ENCODE measurements at places on chromosomes 7 and 10.

DNA sequence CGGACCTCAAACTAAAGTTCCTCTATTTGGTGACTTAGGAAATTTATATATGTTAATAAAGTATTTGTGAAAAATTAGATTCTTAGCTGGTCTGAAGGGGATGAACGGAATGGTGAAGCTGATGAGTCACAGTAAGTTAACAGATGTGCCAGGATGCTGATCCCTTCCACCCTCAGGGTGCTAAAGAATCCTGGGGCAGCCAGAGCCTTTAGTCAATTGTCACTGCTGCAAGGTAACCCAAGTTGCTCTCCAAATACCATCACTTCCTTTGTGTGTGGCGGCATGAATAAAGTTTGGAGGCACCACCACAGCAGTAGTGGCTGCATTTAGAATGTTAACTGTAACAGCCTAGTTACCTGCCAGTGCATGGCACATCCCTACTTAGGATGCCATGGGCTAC, 222.6 kb upstream of the PPP1R3A start:
- DNase-seq: no peak

- no peak for DNase-seq
Observed at GRCh38 chr10:44982114-44982460, 3.5 kb upstream of the DEPP1 start.

GRCh38 chr7:115478426-115478825, 552.1 kb downstream of the TFEC start:
- no peak for DNase-seq

DNA sequence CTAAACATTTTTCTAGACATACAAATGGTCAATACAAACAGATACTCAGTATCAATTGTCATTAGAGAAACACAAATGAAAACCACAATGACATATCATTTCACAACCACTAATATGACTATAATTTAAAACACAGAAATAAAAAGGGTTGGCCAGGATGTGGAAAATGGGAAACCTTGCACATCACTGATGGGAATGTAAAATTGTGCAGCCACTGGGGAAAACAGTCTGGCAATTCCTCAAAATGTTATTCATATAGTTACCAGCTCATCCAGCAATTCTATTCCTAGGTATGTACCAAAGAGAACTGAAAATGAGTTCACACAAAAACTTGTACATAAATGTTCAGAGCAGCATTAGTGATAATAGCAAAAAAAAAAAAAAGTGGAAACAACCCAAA, 106.1 kb upstream of the LRRTM3 start:
- no peak for DNase-seq

DNA sequence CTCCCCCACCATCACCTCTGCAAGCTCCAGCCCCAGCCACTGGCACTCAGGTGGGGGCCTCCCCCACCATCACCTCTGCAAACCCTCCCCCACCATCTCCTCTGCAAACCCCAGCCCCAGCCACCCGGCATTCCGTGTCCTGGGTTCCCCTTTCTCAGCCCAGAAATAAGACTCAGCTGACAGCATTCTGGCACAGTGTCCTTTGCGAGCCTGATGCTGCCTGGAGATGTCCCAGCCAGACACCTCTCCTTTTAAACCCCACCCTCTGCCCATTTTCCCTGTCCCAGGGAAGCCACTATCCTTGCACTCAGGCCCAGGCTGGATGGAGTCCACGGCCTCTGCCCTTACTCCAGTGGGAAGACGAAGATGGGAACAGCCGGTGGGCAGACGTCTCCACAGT, 49.8 kb downstream of the ELFN1 start:
- DNase-seq: no peak

- DNase-seq: no peak
Observed at GRCh38 chr10:114682532-114682931, 24.5 kb upstream of the ABLIM1 start.

DNA sequence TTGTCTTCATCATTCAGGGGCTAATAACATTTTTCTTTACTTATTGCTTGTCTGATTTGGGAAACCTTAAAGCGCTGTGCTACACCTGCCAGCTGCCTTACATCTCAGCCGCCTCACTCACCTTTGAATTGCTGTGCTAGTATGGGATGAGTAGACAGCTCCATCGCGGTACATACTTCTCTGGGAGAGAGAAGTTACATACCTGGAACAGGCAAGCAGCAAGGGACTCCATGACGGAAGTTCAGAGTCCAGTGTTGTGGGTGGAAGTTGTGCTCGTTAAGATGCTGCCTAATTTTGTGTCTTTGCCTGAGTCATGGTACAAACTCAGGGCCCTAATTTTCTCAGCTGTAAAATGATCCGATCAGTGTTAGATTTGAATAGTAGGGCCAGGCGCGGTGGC, 1.9 kb downstream of the NUB1 start:
- DNase-seq: no peak

GRCh38 chr7:106614751-106615150, 46.2 kb downstream of the CCDC71L start:
- no peak for DNase-seq

- no peak for DNase-seq
Observed at GRCh38 chr7:128919241-128919640, 8.7 kb upstream of the KCP start.

- DNase-seq: no peak
Observed at GRCh38 chr7:101618207-101618839, 10.8 kb downstream of the MYL10 start.

DNA sequence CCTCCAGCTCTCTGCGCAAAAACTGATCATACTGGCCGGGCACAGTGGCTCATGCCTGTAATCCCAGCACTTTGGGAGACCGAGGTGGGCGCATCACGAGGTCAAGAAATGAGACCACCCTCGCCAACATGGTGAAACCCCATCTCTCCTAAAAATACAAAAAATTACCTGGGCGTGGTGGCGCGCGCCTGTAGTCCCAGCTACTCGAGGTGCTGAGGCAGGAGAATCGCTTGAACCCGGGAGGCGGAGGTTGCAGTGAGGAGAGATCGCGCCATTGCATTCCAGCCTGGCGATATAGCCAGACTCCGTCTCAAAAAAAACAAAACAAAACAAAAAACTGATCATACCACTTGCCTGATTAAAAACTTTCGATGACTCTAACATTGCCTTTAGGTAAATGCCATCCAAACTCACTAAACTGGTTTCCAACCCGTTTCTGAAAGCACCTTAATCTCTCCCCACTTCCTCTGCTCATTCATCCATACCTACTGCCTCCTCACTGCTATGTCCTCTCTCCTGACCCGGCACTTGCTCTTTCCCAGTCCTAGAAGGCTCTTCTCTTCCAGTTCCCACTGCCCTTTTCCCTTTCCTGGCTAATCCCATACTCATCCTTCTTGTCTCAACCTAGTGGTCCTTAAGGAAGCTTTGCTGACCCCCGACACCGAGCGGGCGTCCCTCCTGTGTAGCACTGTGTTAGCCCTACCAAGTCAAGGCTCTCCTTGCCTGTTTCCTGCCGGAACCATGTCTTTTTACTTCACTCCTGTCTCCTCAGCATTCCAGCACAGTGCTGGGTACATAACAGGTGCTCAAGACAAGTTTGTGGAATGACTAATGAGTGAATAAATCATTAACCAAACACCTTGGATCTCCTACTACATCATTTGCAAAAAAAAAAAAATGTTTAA, 686 bp upstream of the MIOS start:
- DNase-seq: no peak

GRCh38 chr7:50849991-50850390, 67.3 kb upstream of the GRB10 start:
- DNase-seq: no peak

DNA sequence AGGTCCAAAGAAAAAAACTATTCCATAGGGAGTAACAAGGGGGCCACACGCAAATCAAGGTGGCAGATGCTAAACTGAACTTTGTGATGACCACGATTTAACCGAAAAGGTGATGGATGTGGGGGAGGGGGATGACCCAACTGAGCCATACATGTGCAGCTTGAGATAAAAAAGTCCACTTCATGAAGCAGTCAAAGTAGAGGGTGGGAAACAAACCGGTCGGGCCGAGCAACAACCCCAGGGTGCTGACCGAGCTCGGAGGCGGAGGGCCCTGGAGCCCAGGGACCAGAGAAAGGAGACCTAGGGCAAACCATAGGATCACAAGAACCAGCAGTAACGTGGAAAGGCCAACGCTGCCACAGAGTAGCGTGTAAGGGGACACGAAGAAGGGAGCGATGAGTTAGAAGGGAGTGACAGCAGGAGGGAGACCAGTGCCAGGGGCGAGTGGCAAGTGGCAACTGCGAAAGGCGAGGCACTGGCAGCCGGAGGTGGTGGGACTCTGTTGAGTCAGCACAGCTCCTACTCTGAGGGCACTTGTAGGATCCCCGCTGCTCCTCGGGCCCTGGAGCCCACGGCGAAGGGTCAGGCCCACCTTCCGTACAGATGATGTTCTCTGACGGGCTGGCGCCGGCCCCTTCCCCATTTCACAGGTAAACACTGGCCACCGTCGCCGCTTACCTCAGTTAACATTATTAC, 540 bp downstream of the SNX13 start:
- DNase-seq: peak; percentile 26

- no peak for DNase-seq
Observed at GRCh38 chr10:25046641-25047040, 30.2 kb downstream of the THNSL1 start.

DNA sequence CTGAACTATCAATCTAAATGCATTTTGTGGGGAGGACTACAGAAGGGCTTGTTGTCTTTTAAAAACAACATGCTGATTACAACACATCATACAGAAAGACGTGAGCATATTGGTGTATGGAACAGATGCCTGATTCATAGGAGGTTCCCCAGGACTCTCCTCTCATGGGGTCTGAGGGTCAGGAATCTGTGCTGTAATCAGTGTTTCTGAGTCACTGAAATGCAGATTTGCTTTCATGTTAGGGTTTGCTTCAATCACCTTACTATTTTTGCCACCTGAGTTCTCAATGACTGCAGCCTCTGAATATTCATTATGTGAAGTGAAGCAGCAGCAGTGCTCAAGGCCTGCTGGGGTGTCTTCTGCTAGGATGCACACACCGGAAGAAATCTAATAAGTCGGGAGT, 550 bp upstream of the ANK3 start:
- no peak for DNase-seq

DNA sequence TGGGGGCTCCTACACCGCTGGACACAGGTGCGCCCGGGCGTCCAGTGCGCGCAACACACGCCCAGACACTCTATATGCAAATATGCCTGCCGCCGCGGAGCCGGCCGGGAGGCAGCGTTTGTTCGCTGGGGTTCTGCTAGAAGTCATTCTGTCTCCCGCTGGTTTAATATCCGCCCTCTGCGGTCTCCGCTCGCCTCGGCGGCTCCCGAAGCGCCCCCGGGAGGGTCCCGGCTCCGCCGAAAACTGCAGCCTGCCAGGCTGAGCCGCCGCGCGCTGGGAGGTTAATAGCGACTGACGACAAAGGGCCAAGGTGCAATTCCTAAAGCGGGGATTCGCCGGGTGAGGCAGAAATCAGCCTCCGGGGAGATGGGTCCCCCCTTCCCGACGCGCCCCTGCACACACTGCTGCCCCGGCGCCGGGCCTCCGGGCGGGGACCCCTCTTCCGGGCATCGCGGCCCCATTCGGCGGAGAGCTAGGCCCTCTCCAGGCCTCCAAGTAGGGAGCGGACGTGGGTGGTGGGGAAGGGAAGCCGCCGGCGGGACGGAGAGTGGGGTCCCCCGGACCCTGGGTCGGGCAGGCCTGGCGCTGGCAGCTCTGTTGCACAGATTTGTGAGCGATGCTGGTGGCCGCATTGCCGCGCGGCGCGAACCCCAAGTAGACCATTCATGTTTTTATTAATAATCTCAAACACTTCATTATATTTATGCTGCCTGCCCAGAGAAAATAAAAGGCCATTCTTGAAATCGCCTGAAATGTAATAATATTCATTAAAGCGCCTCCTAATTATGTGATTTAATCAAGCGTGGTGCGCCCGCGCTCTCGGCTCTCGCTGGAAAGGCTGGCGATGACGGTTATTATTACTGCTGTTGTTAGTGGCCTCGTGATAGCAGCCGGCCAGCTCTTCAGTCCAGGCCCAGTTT, 9.1 kb downstream of the EN2 start:
- no peak for DNase-seq

GRCh38 chr10:111148025-111148424, 71.2 kb downstream of the ADRA2A start:
- no peak for DNase-seq

DNA sequence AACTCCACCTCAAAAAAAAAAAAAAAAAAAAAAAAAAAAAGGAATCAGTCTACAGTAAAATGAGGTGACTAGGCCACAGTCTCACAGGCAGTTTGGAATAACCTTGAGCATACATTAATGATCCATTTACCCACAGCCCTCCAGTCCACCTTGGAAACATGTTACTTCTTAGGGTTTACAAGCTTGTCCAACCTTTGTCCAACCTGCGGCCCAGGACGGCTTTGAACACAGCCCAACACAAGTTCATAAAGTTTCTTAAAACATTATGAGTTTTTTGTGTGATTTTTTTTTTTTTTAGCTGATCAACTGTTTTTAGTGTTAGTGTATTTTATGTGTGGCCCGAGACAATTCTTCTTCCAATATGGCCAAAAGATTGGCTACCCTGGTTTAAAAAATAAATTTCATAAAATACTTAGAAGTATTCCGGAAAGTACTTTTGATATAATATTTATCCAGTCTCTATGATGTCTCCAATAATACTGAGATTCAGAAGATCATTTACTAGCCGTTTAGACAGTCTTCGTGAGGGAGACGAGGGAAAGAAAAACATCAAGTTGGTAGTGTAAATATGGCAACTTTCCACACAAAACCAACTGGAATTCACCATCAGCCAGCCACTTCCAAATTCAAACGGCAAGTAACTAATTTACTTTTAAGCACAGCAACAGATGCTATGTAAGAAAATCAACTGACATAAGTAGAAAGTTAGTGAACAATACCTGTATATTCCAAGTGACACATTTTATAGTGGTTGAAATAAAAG, 9.9 kb downstream of the BAZ1B start:
- no peak for DNase-seq

- no peak for DNase-seq
Observed at GRCh38 chr10:114718374-114718773, 60.3 kb upstream of the ABLIM1 start.

DNA sequence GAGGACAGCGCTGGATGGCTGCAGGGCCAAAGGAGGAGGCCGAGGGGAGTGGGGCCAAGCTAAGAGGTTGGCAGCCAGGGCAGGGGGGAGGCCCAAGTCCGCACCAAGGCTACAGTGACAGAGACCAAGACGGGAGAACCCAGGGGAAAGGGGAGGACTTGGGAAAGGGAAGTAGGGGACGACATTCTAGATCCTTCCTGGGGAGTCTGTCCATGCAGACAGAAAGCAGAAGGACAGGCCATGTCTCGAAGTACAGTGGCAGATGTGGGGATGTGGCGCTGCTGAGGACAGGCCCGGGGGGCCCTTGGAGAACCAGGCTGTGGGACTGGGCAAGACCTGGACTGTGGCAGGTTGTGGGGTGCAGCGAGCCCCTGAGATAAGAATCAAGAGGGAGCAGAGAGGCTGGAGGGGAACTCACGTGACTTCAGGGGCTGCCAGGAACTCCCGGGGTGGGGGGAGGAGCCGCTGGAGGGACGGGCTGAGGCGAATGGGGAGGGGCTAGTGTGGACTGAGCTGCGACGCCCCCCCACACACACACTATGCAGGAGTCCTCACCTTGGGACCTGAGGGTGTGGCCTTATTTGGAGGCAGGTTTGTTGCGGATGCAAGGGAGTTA, 68.5 kb upstream of the TNRC18 start:
- DNase-seq: no peak
